ENCODE measurements at places on chromosomes 2 and 18. TPM values are rescaled to one million over a fixed set of nuclear protein-coding genes. Genes with fewer than 3 reads are reported as not detected.

GDF7 gene
- total RNA-seq, result not detected

IL37 gene
- 3.1 TPM for total RNA-seq

GRCh38 chr18:63454497-63454896, 22.3 kb upstream of the SERPINB5 start:
- DNase-seq, result peak; percentile 78

- DNase-seq, result no peak
Measured at GRCh38 chr2:59019566-59020159, 778.5 kb upstream of the FANCL start.
